NCI-H774 (cell line): ENCODE measurements at places on chromosomes 2 and 18.
A peak's percentile ranks its signal among the peaks of the same experiment; 100 is the strongest.

DNA sequence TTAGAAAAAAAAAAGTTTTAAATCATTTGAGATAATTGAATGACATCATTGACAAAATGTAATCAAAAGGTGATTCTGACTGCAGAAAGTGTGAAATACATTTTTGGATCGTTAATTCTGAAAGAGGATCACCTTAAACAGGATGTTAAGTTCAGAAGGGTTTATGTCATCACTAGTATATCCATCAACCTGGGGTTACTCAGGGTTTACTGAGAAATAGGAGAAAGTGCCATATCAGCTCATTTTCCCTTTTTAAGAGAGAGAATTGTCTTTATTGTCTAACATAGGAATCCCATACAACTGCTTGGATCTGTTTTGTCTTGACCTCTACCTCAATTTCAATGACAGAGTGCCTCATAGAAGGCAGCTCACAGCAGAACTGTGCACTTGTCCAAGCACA is 466.1 kb upstream of the LINC00305 start:
- no peak for DNase-seq

DNA sequence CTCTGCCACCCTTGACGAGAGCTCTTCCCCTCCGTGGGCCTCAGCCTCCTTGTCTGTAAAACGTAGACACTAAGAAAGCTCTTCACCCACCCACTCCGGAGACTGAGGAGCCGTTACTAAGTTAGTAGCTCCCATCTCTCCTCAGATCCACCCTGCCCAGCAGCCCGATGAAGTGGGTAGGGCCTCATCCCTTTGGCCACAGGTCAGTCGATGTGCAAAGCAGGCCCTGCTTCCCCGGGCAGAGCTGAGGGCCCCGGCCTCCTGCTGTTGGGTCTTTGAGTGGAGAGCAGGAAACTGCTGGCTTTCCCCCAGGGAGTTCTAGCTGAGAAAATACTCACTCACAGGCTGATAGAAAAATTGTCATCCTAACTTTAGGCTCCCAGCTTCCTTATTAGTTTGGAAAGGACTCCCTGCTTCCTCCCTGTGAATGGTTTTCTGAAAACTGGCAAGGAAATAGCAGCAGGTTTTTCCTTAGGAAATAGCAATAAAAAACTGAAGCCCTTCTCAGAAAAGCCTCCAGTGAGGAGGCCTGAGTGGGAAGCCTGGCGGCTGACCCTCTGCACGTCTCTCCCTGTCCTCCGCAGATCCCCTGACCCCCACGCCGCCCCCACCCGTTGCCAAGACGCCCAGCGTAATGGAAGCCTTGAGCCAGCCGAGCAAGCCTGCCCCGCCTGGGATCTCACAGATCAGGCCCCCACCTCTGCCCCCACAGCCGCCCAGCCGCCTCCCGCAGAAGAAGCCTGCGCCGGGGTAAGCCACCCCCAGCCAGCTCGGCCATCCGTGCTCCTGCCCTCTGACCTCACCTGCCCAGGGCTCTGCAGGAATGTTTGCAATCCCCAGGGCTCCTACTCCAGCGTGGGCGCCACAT is 30.2 kb downstream of the ITGB1BP1 start:
- no peak for DNase-seq

- DNase-seq: peak; percentile 10
Measured at GRCh38 chr2:199485732-199486335, 28.1 kb upstream of the SATB2 start.

- DNase-seq: no peak
Measured at GRCh38 chr18:55252053-55252675, 292.9 kb upstream of the CCDC68 start.

DNA sequence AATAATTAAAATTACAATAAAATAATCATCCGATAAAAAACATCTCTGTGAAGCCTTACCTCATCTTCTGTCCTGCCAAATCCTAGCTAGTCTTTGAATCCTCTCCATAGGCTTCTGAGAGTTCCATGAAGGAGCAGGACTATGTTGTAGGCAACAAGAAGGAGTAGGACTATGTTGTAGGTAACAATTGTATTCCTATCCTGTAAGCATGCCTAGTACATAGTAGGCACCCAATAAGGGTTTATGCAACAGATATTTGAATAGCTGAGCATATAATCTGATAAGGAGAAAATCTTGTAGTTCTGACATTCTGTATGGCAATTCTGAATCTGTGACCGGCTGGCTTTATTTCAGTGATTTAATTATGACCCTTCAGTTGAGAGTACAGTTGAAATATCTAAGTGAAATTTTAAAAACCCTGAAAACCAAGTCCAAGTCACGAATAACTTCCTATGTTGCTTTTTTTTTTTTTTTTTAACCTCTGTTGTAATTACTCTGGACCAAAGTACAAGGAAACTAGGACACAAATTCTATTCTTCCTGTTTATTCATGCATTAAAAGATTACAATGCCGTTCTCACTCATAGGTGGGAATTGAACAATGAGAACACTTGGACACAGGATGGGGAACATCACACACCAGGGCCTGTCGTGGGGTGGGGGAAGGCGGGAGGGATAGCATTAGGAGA is 27.8 kb downstream of the VWA3B start:
- DNase-seq: peak; percentile 22

DNA sequence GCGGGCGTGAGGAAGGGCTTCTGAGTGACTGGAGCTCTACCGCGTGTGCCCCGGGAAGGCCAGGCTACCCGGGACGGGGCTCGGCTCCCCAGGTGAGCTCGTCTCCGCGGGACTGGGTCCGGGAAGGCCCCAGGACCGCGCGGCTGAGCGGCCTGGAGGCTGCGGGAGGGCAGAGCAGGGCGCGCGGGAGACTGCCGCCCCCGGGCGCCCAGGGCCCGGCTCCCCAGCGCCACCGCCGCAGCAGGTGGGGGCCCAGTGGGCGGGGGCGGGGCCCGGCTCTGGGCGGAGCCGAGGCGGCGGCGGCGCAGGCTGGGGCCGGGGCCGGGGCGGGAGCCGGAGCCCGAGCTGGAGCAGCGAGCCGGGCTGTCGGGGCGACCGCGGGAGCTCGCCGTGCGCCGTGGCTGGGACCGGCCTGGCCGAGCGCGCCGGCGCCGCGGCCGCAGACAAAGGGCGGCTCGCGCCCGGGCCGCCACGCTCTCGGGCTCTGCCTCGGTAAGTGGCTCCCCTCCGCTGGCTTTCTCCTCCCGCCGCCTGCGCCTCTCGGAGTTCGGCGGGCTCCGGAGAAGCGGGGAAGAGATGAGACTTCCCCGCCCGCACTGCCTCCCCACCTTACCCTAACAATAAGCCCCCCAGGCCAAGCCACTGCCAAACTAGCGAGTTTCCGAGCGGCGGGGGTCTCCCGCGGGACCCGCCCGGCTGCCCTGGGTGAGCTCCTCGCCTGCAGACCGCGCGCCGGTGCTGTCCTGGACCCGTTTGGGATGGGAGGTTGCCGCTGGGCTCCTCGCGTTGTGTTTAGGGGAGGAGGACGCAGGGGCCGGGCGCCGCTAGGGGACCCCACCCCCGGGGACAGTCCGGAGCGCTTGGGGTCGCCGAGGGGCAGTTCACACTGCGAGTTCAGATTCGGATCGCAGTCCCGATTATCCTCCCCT is at the start of gene MAPK4:
Gene MAPK4, plus strand, starts transcription at position 336 of the 929 bp plus-strand sequence. CDS start 103,872 bp downstream, outside the sequence.
- peak; percentile 64 for DNase-seq

DNA sequence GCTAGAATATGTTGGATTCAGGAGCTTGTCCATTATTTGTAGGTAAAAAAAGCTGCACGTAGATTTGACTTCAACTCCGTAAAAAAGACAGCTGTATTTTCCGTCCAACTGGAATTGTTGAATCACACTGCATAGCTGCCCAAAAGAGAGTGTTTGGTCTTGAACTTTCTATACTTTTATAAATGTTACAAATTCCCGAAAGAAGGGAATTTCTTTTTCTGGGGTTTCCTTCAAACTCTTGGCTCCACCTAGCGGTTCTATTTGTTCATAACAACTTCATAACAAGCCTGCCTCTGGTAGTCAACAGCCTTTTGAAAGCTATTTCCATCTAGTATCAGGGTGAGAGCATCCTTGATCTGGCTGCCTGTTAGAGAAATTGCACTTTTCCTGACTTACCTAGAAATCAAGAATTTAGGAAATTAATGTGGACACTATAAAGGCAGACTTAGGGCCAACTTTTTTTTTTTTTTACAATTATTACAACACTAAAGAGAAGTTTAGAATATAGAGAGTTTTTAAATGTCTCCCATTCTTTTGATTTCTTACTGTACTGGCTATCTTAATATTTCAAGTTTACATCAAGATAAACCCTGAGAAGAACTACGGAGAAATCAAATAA is 48.1 kb downstream of the TMEM185B start:
- peak; percentile 26 for DNase-seq

GRCh38 chr18:78430131-78430758 is 549.4 kb upstream of the SALL3 start:
- no peak for DNase-seq

DNA sequence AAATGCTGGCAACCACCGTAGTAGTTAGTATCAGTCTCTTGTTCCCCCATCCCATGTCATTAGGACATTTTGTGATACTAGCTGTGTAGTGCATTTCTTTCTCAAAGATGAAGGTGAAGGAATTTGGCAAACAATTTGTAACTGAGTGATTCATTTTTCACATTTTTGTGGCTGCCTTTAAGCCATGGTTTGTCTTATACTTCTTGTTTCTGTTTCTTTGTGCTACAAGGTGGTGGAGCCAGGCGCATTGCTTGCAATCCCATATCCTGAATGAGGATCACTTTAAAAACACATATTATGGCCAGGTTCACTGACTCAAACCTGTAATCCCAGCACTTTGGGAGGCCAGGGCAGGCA is 40.6 kb downstream of the GPD2 start:
- DNase-seq: no peak

- peak; percentile 67 for DNase-seq
Measured at GRCh38 chr2:28716265-28716865, 35.3 kb upstream of the PPP1CB start.

GRCh38 chr18:47110492-47111274 is 39.6 kb downstream of the HDHD2 start:
- no peak for DNase-seq

- DNase-seq: peak; percentile 44
Measured at GRCh38 chr2:176464886-176465564, 195.8 kb downstream of the MTX2 start.

GRCh38 chr2:207185372-207185771 is 19.6 kb upstream of the KLF7 start:
- DNase-seq: no peak

DNA sequence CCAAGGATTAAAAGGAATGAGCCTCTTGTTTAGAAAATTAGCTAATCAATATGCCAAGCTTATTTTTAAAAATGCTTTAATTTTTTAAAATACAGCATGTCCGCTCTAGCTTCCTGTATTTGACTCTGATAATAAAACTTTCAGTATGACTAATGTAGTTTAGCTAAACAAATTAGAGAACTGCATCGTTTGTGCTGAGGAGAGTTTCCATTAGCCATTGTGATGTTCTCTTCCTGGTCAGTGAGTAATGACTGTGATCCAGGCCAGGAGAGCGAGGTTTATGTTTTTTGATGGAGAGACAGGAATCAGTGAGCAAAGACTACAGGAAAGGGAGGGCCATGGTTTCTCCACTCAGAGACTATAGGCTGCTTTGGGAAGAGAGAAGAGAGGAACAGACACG is 237.2 kb upstream of the ETAA1 start:
- no peak for DNase-seq

DNA sequence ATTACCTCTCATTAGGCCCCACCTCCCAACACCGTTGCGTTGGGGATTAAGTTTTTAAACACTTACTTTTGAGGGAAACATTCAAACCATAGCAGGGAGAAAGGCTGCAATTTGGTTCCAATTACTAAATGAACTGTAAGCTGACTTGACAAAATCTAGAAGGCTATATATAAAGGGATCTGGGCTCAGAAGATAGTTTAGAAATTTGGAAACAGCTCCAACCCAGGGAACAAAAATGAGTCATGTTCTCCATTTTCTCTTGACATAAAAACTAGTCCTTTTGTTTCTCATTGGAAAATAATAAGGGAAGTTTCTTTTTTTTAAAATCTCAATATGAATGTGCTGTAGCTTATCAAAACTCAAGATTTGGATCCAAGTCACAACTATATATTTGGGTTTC is 17.5 kb downstream of the MOGAT1 start:
- DNase-seq: no peak

GRCh38 chr2:40418614-40419363 is 33.1 kb downstream of the SLC8A1 start:
- no peak for DNase-seq

DNA sequence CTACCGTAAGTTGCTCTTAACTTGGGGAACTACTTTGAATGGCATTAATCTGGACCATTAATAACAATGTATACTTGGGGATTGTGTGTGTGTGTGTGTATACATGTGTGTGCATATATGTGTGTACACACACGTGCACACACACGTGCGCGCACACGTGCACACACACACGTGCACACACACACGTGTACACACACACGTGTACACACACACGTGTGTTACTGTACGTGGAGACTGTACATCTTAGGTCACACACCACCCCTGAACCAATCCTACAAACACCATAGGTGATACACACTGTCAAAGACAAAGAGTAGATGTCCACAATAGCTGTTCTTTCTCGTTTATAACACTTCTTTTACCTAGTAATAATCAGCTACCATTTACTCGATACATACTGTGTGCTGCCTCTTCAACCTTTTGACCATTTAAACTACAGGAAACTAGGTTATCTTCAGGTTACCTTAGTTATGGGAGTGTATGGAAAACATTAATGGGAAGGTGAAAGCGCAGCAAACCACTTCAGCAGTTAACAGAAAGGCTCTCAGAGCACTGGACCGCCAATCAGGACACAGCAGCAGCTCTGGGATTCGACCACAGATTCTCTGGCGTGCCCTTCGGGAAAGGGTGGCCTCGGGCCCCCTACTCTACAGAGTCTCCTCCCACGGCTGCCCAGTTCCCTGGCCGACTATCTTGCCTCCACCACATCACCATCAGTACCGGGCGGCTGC is 894 bp upstream of the GCC2 start:
- no peak for DNase-seq

GRCh38 chr2:109531896-109532727 is 81.7 kb downstream of the SEPTIN10 start:
- DNase-seq: no peak

DNA sequence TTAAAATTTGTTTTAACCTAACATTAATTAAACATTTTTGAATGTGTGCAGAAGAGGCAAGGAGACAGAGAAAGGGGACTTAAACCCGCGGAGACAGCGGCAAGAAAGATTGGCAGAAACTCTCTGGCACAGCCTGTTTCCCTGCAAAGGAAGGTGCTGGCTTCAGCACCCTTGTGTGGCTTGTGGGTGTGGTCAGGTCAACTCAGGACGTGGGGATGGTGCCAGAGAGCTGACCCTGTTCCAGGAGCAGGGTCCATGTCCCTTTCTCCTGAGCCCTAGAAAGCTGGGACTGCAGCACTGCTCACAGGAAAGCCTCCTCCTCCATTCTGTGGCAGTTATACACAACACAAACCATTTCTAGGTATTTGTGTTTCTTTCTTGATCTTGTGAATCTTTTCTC is 176.2 kb upstream of the ST6GAL2 start:
- DNase-seq: no peak

DNA sequence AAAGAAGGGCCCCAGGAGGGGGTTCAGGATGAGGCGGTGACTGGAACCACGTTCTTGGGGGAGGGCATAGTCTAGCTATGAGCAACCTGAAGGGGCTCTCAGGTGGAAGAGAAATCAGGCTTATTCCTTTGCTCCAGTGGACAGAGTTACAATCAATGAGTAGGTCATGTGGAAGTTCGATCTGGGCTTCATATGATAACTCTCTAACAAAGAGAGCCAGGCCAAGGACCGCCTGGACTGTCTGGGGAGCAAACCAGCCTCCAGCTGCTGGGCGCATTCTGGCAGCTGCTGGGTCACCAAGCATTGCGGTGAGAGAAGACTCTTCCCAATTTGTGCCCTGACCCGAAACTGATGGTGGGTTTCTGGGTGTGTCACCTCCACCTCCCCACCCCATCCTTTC is 180.3 kb upstream of the SMAD2 start:
- DNase-seq: no peak

GRCh38 chr2:36463365-36463764 is 107.8 kb downstream of the CRIM1 start:
- no peak for DNase-seq

- DNase-seq: no peak
Measured at GRCh38 chr18:13103366-13103765, 112.2 kb downstream of the CEP192 start.
